ENCODE measurements at places on chromosomes 11 and 22.

GRCh38 chr11:16776711-16777612 is 38.5 kb downstream of the C11orf58 start:
- no peak for DNase-seq

DNA sequence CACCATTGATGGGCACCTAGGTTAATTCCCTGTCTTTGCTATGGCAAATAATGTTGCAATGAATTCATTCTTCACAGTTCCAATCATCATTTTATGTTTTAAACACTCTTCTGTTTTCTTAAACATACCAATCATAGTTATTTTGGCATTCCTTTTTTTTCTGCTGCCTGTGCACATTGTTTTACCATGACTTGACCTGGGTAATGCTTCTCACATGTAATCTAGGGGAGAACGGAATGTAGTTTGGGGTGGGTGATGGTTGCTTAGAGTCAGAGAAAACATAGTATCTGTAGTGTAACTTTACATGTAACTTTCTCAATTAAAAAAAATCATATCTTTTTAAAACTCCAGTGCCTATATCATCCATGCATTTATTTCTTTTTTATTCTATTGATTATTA is 1945.3 kb upstream of the RAG2 start:
- DNase-seq, result no peak

- no peak for DNase-seq
Measured at GRCh38 chr11:44788536-44789261, 61.9 kb downstream of the TSPAN18 start.

DNA sequence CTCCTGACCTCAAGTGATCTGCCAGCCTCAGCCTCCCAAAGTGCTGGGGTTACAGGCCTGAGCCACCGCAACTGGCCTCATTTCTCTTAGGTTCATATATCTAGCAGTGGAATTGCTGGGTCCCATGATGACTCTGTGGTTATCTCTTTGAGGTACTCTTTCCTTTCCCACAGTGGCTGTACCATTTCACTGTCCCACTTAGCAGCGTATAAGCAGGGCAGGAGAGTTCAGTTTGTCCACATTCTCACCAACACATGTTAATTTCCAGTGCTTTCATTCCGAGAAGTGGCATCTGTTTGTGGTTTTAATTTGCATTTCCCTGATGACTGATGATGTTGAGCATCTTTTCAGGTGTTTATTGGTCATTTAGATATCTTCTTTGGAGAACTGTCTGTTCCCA is 16.4 kb downstream of the PRR5 start:
- DNase-seq, result no peak

GRCh38 chr11:106177311-106177710 is 99.8 kb downstream of the AASDHPPT start:
- peak; percentile 65 for DNase-seq

DNA sequence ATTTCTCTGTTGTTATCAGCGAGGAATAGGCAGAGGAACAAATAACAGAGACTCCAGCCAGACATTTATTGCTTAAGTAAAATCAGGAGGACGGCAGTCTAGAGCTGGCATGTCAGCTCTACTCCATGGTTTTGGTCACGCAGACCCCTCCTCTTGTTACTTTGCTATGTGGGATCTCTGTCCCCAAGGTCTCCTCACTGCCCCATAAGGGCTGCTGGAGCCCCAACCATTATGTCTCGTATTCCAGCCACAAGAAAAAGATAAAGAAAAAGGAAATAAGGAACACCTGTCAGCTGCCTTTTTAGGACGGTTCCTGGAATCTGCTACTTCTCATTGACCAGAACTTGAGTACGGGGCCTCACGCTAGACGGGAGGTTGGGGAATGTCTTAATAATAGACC is 70.4 kb downstream of the ELFN2 start:
- no peak for DNase-seq
